IPS DF 6.9 (cell line): ENCODE measurements at places on chromosomes 16 and 17.

GRCh38 chr16:72469932-72470331, 298.0 kb upstream of the PMFBP1 start:
- no peak overlapping the region for H3K4me3 ChIP-seq
- no peaks in the 10 kb centered on the region for H3K36me3 ChIP-seq
- no peaks in the 10 kb centered on the region for H3K27me3 ChIP-seq
- no peak overlapping the region for H3K27ac ChIP-seq

- no peak for DNase-seq
- H3K27ac ChIP-seq: no peak overlapping the region
- no peaks in the 10 kb centered on the region for H3K4me1 ChIP-seq
- H3K4me3 ChIP-seq: no peak overlapping the region
- H3K27me3 ChIP-seq: no peaks in the 10 kb centered on the region
Measured at GRCh38 chr16:4283441-4283840, 10.6 kb upstream of the TFAP4 start.

DNA sequence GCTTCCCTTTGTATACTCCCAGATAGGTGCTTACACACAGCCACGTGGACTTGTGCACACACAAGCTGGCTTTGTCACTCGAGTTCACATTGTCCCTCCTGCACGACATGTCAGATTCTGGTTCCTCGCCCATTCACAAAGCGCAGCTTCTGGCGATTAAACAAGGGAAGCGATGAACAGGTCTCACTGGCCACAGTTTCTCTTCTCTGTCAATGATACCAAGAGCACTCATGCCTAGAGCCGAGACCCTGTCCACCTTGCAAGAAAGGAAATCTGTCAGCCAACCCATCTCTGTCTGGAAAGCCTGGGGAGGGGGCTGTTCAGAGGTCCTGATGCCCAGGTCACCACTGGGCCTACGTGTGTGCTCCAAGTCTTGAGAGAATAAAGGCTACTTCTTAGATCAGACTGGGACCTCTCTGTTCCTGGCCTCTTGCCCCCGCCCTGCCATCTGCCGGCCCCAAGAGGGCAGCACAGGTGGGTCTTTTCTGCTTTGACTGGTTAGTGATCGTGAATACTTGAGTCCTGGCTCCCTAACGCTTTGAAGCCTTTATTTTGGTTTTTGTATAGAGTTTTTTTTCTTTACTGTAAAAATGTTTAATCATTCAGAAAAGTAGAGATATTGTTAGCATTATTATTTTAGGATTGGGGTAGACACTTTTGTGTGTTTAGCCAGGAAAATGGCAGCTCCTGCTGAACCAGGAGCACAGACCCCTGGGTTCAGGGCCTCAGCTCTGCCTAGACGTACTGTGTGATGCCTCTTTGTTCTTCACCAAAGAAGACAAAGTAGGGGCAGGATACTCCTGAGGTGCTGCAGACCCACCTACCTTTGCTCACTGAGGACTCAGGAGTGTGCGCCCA, 104.7 kb downstream of the MRM1 start:
- no peak overlapping the region for H3K27ac ChIP-seq
- DNase-seq: no peak
- no peak overlapping the region for H3K4me3 ChIP-seq
- H3K36me3 ChIP-seq: no peaks in the 10 kb centered on the region
- no peaks in the 10 kb centered on the region for H3K4me1 ChIP-seq

GRCh38 chr17:66450008-66450851, 147.8 kb downstream of the PRKCA start:
- H3K36me3 ChIP-seq: no peaks in the 10 kb centered on the region
- peaks cover 6% of the 10 kb centered on the region; the same call in 1 of the 2 replicates for H3K4me1 ChIP-seq
- no peak for DNase-seq
- H3K27me3 ChIP-seq: no peaks in the 10 kb centered on the region
- H3K27ac ChIP-seq: no peak overlapping the region

DNA sequence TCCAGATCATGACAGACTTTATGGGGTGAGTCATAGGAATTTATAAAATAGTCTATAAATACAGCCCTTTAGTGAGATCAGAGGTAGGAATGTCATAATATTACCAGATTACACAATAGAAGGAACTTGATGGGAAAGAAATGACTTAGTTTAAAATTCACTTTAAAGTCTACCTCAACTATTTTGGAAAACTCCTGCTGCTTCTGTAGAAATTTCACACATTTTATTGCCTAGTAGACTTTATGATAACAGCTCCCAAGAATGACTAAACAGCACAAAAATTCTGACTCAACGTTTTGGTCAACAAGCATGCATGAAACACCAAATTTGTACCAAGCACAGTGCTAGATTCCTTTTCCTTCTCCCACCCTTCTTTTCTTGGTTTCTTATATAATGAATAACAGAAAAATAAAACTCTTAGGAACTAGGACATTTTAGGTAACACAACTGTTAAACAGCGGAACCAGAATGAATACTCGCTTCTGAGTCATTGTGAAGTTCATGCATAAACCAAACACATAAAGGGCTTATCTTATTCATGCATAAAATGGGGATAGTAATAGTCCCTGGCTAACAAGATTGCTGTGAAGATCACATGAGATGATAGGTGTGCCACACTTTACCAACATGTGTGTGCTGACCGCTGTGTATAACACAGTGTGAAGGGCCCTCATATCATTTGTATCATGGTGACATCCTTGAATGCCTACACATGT, 243.9 kb downstream of the CDH8 start:
- H3K36me3 ChIP-seq: no peaks in the 10 kb centered on the region
- H3K27ac ChIP-seq: no peak overlapping the region
- H3K4me1 ChIP-seq: no peaks in the 10 kb centered on the region

DNA sequence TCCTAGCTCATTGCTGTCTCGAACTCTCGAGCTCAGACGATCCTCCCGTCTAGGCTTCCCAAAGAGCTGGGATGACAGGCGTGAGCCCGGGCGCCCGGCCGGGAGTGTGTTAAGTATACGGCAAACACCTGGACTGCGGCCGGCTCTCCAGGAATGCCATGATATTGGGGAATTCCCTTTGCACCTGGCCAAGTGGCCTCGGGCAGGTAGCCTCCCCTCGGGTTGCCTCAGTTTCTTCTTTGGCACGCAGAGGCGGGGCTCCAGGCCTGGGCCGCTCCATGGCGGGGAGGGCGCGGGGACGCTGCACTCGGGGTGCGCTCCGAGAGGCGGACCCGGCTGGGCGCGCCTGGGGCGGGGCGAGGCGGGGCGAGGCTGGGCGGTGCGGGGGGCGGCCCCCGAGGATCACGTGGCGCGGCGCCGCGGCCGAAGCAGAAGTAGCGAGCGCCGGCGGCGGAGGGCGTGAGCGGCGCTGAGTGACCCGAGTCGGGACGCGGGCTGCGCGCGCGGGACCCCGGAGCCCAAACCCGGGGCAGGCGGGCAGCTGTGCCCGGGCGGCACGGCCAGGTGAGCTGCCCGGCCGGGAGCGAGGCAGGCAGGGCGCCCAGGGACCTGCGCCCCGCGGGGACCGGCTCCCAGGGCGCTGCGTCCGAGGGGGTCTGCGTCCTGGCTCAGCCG, at the start of gene PLCG2:
Gene PLCG2 (plus strand): TSS at position 431 of the 675 bp plus-strand sequence. CDS start 6,699 bp downstream, outside the sequence.
- H3K4me3 ChIP-seq: peak within 1 kb of the TSS; percentile 70; the same call in 1 of the 2 replicates
- no peaks in the 10 kb centered on the region for H3K4me1 ChIP-seq
- DNase-seq: peak; percentile 22
- no peaks in the 10 kb centered on the region for H3K36me3 ChIP-seq
- peaks cover 17% of the 10 kb centered on the region for H3K27me3 ChIP-seq

GRCh38 chr17:44913676-44914075, 1.6 kb downstream of the GFAP start:
- H3K27ac ChIP-seq: no peak overlapping the region
- DNase-seq: no peak
- H3K27me3 ChIP-seq: 0 out of 2 replicates have a peak, but pooled peaks cover 3% of the 10 kb centered on the region
- H3K36me3 ChIP-seq: no peaks in the 10 kb centered on the region

- peaks cover 29% of the 10 kb centered on the region for H3K36me3 ChIP-seq
- no peak for DNase-seq
- no peaks in the 10 kb centered on the region for H3K27me3 ChIP-seq
Measured at GRCh38 chr17:42566215-42566882, 551 bp upstream of the MLX start.

GRCh38 chr17:17819561-17819995, 17.2 kb downstream of the SREBF1 start:
- H3K27ac ChIP-seq: no peak overlapping the region
- peaks cover 15% of the 10 kb centered on the region for H3K4me1 ChIP-seq
- H3K36me3 ChIP-seq: peaks cover 42% of the 10 kb centered on the region
- no peak for DNase-seq

DNA sequence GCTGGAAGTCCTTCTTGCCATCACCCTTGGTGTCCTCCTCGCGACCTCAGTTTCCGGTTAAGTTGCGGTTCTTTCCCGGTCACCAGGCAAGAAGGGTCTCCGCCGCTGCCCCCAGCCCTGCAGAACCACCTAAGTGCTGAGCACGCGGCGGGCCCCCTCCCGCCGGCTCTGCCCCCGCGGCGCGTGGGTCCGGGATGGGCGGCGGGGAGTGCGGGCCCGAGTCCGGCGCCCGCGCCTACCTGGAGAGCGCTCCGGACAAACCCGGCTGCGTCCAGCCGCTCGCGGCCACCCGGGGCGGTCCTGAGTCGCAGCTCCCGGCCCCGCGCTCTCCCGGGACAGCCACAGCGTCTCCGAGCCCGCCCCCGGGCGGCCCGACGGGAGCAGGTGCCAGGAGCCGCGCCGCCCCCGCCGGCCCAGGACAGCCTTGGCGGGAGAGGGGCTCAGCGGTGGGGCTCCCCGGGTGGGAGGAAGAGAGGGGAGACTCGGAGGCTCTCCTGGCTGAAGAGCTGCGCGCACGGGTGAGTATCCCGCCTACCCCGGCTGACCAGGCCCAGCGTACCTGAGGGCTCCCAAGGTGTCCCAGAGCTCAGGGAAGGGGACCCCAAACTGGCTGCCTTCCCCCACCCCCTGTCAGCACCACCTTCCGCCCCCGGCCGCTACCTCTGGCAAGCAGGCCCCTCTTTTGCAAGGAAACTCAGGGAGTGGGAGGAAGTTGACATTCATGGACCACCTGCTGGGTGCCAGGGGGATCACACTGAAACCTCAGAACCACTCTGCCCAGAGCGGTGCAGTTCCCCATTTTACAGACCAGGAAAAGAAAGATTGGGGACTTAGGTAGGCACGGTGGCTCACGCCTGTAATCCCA, 22.2 kb upstream of the C17orf113 start:
- peaks cover under 1% of the 10 kb centered on the region; the same call in 1 of the 2 replicates for H3K4me1 ChIP-seq
- DNase-seq: no peak
- H3K27me3 ChIP-seq: no peaks in the 10 kb centered on the region
- H3K4me3 ChIP-seq: peak overlapping the region; percentile 48
- no peak overlapping the region for H3K27ac ChIP-seq

DNA sequence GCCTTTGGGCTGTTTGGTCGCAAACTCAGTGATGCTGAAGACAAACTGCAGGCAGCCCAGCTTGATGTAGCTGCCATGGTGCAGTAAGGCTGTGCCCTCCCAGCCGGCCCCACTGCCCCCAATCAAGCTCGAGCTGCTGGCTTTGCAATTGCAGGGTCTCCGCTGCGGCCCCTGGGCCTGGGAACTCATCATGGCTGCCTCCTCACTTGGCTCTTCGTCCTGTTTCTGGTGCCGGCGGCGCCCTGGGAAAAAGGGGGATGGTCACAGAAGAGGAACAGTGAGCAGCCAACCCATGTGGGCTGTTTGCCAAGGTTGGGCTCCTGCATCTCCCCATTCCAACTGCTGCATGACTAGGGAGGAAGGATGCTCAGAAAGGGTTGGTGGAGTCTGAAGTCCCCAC, 3.4 kb upstream of the DHRS13 start:
- H3K4me3 ChIP-seq: no peak overlapping the region
- H3K4me1 ChIP-seq: no peaks in the 10 kb centered on the region; the same call in 1 of the 2 replicates
- peaks cover 35% of the 10 kb centered on the region for H3K36me3 ChIP-seq
- DNase-seq: no peak
- no peaks in the 10 kb centered on the region for H3K27me3 ChIP-seq

- no peak overlapping the region for H3K4me3 ChIP-seq
- no peak for DNase-seq
- no peak overlapping the region for H3K27ac ChIP-seq
- H3K36me3 ChIP-seq: no peaks in the 10 kb centered on the region
Measured at GRCh38 chr16:85046931-85047866, 19.6 kb downstream of the KIAA0513 start.

- DNase-seq: no peak
- H3K4me1 ChIP-seq: no peaks in the 10 kb centered on the region
- H3K27me3 ChIP-seq: no peaks in the 10 kb centered on the region
- H3K36me3 ChIP-seq: peaks cover 7% of the 10 kb centered on the region; the same call in 1 of the 2 replicates
- H3K4me3 ChIP-seq: no peak overlapping the region
Measured at GRCh38 chr17:42775534-42776098, 2.4 kb downstream of the VPS25 start.

DNA sequence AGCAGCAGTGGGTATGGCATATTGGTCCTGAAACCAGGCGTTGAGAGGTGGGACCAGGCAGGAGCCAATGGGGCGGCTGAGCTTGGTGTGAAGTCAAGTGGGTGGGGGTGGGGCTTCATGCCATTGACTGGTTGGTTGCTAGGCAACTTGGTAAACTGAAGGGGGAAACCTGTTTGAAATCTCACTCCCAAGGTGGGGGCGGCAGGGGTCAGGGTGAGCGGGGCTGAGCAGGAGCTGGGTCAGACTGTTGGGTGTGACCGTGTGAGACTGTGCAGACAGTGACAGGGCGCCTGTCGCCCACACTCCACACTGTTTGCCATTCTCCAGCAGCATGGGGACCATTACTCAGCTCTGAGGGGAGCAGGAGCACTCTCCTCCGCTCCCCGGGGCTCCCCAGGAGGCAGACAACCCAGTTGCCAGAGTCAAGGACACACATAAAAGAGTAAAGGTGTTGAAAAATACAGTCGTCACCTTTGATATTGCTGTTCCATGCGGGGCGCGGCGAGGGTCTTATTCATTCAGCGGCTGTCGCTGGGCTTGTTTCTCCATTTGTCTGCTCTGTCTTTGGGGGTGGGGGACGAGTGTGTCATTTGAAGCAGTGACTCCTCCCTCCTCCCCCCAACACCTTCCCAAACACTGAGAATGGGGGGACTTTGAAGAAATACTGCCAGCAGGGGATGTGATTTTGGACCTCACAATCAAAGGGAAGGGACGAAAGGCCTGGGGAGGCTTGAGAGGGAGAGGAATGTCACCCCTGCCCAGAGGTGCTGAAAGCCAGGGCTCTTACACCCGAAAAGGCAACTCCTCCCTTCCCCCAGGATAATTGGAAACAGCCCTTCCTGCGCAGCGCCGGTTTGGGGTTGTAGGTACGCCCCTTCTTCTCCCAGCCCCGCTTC, 1.2 kb upstream of the EFNB3 start:
- peaks cover 8% of the 10 kb centered on the region for H3K4me1 ChIP-seq
- no peaks in the 10 kb centered on the region; the same call in 1 of the 2 replicates for H3K36me3 ChIP-seq
- H3K27ac ChIP-seq: no peak overlapping the region
